GM12865 (cell line): ENCODE measurements at places on chromosomes 16 and 17.

GRCh38 chr17:72691586-72691985, 400.9 kb downstream of the SLC39A11 start:
- DNase-seq, result no peak

DNA sequence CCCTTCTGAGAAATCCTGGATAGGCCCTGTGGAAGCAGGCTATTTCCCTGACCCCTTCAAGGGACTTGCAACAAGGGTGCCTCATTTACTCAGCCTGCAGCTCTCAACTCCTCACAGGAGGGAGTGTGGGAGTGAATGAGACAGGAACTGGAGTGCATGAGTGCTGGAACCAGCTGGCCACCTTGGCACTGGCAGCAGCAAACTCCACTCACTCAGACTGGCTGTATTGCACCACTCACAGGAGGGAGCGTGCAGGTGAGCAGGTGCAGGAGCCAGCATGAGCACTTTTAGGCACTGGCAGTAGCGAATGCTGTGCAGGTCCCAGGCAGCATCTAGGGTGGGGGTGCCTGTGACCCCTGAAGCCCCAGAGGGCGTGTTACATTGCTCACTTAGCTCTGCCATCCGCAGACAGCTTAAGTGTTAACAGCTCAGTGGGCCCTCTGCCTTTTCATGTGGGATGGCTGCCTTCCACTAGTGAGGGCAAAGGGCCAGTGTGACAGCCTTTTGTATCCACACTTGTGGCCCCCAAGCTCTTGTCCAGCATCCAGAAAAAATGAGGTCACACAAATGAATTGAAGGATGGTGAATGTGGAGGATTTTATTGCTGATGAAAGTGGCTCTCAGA, 11.0 kb upstream of the ZNHIT3 start:
- no peak for DNase-seq

- no peak for DNase-seq
These were observed 27.4 kb upstream of the HAS3 start for GRCh38 chr16:69078073-69078472.

- DNase-seq, result no peak
These were observed 1.2 kb downstream of the GRN start for GRCh38 chr17:44346064-44346844.

GRCh38 chr16:84593825-84594724, 23.8 kb downstream of the COTL1 start:
- peak; percentile 98 for DNase-seq

DNA sequence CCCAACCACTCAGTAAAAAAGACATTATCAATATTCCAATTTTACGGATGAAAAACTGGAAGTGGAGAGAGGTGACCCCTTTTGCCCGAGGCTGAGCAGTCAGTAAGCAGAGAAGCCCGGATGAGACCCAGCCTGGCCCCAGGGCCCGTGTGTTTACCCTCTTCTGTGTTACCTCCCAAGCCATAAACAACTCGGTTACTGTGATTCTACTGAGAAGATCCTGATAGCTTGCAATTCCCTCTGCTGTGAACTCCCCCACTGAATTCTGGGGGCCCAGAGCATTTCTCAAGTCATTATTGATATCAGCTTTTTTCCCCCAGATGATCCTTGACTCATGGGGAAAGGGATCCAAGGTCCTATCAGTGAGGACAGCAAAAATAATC, 482.6 kb upstream of the ERCC4 start:
- DNase-seq, result no peak

DNA sequence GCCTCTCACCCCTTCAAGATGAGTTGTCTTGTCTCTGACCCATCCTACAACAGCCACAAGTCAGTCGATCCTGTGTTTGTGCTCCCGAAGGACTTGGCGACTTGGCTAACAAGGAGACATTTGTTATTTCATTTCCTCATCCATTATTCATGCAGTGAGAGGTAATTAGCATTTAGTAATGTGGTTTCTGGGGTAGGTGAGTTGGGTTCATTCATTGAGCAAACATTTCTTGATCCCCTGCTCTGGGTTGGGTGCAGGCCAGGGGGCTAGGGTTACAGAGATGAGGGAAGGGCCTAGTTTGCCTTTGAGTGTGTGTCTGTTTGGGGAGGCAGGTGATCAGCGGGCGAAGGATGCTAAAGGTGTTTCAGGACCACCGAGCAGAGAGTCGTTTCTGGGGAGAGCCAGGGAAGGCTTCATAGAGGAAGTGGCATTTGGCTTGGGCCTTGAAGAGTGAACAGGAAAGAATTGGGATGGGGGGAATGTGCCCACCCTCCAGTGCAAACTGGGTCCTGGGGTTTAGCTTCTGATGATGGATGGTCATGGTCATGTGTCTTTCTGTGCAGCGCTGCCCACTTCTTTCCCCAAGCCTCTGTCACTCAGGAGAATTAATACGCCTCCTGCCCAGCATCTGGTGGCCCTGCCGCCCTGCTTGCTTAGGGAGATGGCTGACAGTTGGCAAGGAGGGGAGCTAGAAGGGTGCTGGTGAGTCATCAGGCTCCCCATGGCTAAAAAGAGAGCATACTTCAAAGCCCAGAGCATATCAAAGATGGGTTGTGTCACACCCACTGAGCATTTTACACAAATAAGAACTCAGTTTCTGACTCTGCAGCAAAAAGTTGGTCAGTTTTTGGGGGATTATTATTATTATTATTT, 38.5 kb downstream of the MSI2 start:
- no peak for DNase-seq

- no peak for DNase-seq
These were observed 6.4 kb downstream of the NFE2L1 start for GRCh38 chr17:48054238-48055185.
